ENCODE measurements at places on chromosomes 1 and 21. TPM values are rescaled to one million over a fixed set of nuclear protein-coding genes. Genes with fewer than 3 reads are reported as not detected.
A peak's percentile ranks its signal among the peaks of the same experiment; 100 is the strongest.

DNA sequence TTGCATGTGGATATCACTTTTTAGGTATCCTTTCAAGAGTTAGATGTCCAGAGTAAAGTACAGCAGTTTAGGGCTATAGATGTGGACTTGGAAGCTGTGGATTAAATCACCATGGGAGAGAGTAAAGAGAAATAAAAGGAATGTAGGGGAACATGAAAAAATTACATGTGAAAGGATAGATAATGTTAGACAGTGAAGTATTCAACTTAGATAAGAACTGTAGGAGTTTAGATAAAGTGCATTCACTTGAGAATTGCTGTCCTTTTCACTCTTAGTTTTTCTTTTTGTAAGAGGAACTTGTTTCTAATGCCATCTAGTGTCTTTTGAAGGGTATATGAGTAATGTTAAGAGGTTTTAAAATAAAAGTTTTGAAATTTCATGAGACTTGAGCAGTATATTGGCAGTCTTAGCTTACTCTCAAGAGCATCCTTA, 40.1 kb downstream of the MAST2 start:
- peaks cover 3% of the 10 kb centered on the region for H3K36me3 ChIP-seq
- no peak for DNase-seq
- peak overlapping the region; percentile 22 for H3K4me3 ChIP-seq
- H3K27me3 ChIP-seq, result no peaks in the 10 kb centered on the region

DNA sequence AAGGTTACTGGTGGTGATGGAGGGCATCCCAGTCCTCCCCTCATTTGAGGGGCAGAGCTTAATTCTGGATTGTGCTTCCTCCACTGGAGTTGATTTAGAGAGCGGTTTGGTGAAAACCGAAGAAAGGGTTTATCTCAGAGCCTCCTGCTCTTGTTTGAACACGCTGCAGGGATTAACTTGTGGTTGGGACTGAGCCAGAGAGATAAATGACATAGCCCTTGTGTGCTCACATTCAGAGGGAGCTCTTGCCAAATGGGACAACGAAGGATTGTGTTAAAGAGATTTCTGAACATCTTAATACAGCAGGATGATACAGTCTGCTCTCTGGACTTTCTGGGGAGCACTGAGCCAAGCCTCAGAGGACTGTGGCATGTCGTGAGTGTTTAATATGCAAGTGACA, 308.2 kb downstream of the DISC1 start:
- H3K27ac ChIP-seq, result no peak overlapping the region
- DNase-seq, result no peak
- H3K4me3 ChIP-seq, result no peak overlapping the region
- H3K36me3 ChIP-seq, result no peaks in the 10 kb centered on the region

DNA sequence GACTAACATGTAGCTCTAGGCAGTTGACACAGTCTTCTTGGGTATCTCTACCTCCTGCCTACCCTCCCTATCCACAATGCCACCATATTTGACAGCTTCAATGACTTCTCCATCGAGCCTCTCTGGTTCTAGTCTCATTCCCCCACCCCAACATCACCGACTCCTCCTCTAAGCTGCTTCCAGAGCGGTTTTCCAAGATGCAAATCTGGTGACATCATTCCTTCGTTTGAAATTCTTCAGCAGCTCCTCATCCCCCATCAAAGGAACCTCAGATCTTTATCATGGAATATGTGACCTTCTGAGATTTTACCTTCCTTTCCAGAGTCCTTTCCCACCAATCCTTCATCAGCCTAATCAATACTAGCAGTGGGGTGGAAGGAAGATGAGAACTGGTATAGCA, 352.4 kb upstream of the RUNX1 start:
- H3K27ac ChIP-seq, result no peak overlapping the region
- DNase-seq, result no peak
- H3K4me3 ChIP-seq, result no peak overlapping the region
- H3K4me1 ChIP-seq, result peaks cover 25% of the 10 kb centered on the region
- no peaks in the 10 kb centered on the region for H3K36me3 ChIP-seq
- H3K27me3 ChIP-seq, result peaks cover 9% of the 10 kb centered on the region

GRCh38 chr1:242004751-242005495, 6.0 kb upstream of the MAP1LC3C start:
- H3K36me3 ChIP-seq, result no peaks in the 10 kb centered on the region
- H3K27ac ChIP-seq, result no peak overlapping the region
- H3K27me3 ChIP-seq, result no peaks in the 10 kb centered on the region
- no peak overlapping the region for H3K4me3 ChIP-seq

UTS2 gene
- not detected for total RNA-seq

DNA sequence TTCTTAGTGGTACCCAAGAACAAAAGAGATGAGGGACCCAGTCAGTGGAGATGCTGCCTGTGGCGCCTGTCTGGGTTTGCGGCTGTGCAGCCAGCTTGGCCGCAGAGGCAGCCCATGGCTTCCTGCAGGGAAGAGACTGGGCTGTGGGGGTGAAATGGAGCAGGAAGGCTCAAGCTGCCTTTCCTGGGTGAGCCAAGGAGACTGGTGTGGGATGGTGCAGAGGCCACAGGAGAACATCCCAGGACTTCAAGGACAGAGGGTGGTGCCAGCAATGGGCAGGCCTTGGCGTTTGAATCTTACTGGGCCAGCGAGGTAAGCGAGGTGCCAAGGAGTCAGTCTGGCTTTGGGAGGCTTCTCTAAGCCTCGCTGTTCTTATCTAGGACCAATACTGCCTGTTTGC, 26.4 kb downstream of the KCNA10 start:
- no peaks in the 10 kb centered on the region for H3K4me1 ChIP-seq
- no peak overlapping the region for H3K27ac ChIP-seq
- DNase-seq, result no peak
- H3K4me3 ChIP-seq, result no peak overlapping the region

DNA sequence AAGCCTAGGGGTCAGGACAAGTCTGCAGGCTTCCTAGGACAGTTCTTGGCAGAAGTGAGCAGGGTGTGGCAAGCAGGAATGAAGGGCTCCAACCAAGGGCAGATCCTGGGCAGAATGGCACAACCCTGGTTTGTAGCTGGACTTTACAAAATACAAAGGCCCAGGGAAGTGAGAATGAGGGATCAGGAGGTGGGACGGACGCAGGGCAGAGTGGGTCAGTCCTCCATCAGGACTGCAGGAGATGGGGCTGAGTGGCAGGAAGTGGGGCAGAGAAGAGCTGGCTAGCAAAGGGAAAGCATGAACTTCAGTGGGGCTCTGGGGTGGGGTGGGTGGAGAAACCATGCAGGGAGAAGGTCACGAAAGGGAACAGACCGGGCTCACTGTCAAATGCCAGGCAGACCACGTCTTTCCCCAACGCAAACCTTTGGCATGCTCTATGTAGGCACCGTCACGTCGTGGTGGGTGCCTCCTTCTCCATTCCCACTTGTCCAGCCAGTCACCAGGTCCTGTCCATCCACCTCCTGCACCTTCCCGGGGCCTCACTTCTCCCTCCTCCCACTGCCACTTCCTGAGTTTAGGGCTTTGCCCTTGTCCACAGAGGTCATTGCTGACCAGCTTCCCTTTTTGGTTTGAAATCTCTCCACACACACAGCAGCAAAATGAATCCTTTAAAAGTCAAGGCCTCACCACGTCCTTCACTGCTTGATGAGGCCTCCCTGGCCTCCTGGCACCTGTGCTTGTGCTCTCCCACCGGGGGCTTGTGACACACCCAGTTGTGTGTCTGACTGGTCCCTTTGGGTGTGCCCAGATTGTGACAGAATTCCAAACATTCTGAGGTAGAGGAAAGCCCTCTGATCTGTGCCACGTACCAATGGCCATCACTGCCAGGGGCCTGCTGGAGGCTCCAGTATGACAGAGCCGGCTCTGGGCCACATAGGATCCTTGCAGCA, 8.7 kb upstream of the CLDN19 start:
- DNase-seq, result no peak
- H3K36me3 ChIP-seq, result peaks cover 57% of the 10 kb centered on the region
- H3K27me3 ChIP-seq, result no peaks in the 10 kb centered on the region
- no peaks in the 10 kb centered on the region for H3K4me1 ChIP-seq

PLPP3 gene
- not detected for total RNA-seq

- H3K4me1 ChIP-seq, result no peaks in the 10 kb centered on the region
- H3K36me3 ChIP-seq, result no peaks in the 10 kb centered on the region
- no peak overlapping the region for H3K4me3 ChIP-seq
- peak; percentile 26 for DNase-seq
Observed at GRCh38 chr1:7299329-7299799, 471.7 kb upstream of the VAMP3 start.

GRCh38 chr1:37479255-37480124, 5.1 kb downstream of the ZC3H12A start:
- peaks cover 93% of the 10 kb centered on the region for H3K36me3 ChIP-seq
- peaks cover 32% of the 10 kb centered on the region for H3K4me1 ChIP-seq
- H3K4me3 ChIP-seq, result peak overlapping the region; percentile 97
- no peaks in the 10 kb centered on the region for H3K27me3 ChIP-seq
- H3K27ac ChIP-seq, result peak overlapping the region; percentile 98

AKIRIN1 gene
- total RNA-seq, result 76.0 TPM

GRCh38 chr1:10941891-10942541, 70.4 kb upstream of the TARDBP start:
- no peak overlapping the region for H3K27ac ChIP-seq
- peaks cover 29% of the 10 kb centered on the region for H3K4me1 ChIP-seq
- H3K27me3 ChIP-seq, result peaks cover 59% of the 10 kb centered on the region

DNA sequence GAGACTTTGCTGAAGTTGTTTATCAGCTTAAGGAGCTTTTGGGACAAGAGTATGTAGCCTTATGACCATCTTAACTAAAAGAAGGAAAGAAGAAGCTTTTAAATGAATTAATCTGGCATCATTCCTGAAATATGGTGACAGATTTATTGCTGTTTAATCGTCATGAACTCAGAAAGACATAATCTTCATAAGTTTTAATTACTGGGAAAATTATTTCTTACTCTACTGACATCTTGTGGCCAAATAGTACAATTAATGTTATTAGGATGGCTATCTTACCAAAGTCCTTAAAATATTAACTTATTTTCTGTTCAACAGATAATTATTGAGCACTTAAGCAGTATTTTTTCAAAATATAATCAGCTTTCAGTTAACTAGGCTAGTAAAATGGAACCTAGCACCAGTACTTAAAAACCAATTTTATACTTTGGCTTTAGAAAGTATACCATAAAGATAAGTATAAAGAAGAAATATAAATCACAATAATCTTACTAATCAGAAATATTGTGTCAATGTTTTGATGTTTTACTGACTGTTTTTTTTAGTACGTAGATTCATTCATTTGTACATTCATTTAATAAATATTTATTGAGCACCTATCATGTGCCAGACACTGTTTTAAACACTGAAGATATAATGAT, 34.7 kb upstream of the GPR25 start:
- no peak for DNase-seq
- H3K27me3 ChIP-seq, result no peaks in the 10 kb centered on the region
- no peaks in the 10 kb centered on the region for H3K4me1 ChIP-seq
- no peak overlapping the region for H3K27ac ChIP-seq
- no peaks in the 10 kb centered on the region for H3K36me3 ChIP-seq

DNA sequence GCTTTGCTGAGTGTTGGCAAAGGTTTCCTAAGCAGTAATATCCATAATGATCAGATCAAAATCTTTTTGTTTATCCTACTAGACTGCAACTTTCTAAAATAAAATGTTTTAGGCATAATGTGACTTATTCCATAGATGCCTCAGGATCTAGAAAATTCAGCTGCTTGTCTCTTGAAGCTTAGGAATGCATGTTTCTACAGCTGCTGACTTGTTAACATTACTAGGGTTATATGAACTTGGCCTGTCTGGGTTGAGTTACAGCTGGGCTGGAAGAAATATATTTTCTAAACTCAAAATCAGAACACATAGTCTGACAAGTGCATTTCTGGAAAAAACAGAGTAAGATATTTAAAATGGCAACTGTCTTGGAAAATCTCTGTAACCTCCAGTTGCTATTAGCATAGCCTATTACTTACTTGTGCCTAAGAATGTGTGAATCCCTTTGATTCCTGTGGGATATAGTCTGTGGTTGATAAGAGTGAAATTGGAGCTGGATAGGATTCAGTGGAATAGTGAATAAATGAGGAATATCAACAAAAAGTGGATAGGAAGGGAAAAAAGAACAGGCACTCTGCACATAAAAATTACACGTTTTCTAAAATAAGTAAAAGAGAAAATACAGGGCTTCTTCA, 61.2 kb downstream of the RGS4 start:
- DNase-seq, result no peak
- no peaks in the 10 kb centered on the region for H3K27me3 ChIP-seq
- no peak overlapping the region for H3K4me3 ChIP-seq
- no peaks in the 10 kb centered on the region for H3K36me3 ChIP-seq

S100A13 gene
- total RNA-seq, result 3.1 TPM

DNA sequence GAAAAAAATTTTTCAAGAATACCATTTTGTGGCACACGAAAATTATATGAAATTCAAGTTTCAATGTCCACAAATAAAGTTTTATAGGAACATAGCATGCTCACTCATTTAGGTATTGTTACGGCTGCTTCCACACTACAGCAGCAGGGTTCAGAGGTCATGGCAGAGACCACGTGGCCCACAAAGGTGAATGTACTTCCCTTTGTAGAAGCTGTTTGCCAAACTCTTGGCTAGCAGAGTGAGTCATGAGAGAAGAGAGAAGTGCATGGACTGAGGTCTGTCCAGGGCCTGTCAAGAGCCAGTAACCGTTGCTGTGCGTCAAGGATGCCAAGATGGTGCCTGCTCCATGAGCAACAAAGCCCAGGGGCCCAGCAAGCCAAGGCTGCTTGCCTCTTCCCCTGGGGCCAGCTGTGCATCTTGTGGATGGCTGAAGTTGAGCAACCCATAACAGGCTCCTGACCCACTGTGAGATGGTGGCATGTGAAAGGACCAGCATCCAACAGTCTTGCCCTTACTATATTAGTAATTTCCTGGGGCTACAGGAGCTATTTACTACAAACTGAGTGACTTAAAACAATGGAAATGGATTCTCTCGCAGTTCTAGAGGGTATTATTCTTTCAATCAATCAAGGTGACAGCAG, 64.8 kb upstream of the ATP5PO start:
- H3K27ac ChIP-seq, result peak overlapping the region; percentile 25

DNA sequence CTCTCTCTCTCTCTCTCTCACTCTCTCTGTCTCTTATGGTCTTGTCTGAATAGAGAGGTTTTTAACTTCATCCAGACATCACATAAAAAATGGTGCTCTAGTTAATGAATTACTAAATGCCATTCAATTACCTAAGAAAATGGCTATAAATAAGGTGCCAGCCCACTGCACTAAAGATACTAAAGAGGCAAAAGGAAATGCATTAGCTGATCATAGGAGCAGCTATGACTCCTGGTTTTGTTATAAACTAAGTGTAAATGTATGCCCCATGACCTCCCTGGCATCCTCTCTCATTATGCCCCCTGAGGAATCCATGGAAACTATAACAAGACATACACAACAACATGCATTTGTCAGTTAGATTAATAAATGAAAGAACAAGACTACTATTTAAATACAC, 57.5 kb upstream of the PDC start:
- no peak overlapping the region for H3K27ac ChIP-seq
- H3K27me3 ChIP-seq, result no peaks in the 10 kb centered on the region
- peaks cover 2% of the 10 kb centered on the region for H3K4me1 ChIP-seq
- H3K36me3 ChIP-seq, result no peaks in the 10 kb centered on the region

Data from activated CD4-positive, alpha-beta T cell treated with anti-CD3 and anti-CD28 coated beads, Interleukin-2, amount 10 ng/mL, durations not matched to agents 24 days and 14 days (primary cell).